MG63 (cell line): ENCODE measurements at places on chromosomes 6 and 20. TPM values are rescaled to one million over a fixed set of nuclear protein-coding genes. Genes with fewer than 3 reads are reported as not detected.

GRCh38 chr20:868279-868678 is 34.8 kb downstream of the FAM110A start:
- DNase-seq, result no peak

DNA sequence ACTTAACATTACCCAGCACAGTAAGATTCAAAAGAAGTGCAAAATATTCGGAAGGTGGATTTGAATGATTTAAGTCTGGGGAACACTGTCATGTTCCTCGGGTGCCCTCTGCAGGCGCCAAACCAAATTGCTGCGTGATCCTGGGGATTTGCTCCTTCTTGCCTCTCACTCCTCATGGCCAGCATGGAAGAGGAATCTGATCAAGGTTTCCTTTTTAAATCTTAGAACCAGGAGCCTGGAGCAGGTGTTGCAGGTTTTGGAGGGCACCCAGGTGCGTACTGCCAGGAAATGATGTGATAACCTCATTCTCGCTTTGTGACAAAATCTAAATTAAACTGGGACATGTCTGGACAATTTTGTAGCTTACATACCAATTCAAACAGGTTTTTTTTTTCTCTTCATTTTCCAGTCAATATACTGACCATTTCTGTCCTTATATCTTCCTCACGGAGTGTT is 8.1 kb upstream of the PFDN4 start:
- DNase-seq, result peak; percentile 61

ABHD16B gene
- total RNA-seq, result not detected in 2 replicates

DNA sequence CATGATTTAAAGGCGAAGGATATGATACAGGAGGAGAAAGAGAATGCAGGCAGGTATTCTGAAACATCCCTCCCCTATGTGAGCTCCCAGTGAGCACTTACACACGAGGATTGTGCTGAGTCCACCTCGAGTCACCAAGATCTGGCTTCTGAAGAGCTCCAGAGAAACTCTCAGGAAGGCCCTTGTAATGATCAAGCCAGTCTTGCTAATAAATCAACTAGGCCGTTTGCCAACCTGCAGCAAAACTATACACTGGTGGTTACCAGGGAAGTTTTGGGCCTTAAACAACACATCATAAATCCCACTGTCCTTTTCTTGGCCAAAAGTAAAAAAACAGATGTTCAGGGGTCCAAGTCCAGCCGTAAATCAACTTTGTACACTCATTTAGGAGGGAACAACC is 79.2 kb downstream of the STXBP5 start:
- peak; percentile 48 for DNase-seq

DNA sequence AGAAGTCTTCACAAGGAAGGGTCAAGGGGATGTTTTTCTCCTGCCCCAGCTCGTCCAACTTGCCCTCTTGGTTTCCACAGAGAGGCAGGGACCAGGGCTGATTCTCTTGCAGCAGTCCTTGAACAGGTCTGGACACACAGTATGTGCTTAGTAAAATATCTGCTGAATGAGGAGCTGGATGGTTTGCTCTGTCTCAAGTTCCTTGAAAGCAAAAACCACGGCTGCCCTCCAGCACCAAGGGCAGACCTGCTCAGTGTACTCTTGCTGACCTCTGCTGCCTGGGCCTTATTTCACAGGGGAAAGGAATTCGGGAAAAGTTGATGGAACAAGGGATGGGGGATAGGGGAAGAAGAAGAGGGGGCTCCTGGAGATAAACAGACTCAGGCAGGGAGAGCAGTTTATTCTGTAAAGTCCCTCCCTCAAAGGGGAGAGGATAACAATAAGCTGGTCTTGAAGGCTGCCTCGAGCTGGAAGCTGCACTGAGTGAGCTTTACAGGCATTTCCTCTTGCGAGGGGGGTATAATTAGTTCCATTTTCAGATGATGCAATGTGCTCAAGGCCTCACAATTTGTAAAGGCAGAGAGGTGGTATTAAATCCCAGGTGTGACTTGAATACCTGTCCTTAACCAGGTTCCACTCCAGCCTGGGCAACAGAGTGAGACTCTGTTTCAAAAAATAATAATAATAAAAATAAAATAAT is 10.3 kb downstream of the KCNK5 start:
- DNase-seq, result peak; percentile 67

DNA sequence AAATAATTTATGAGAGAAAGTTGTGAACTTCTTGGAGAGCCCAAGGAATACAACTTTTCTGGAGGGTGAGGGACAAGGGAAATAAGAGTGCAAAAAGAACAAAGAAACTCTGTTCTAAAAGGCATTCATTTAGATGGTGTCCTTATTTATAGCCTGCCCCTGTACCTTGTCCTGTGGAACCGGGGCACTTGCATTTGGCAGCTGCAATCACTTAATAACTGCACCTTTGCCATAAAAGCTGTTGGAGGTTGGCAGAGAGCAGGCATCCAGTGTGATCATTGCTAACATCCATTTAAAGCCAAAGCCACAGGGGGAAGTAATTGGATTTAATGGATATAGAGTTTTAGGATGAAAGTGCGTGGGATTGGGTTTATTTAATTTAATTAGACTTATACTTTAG is 50.8 kb upstream of the SGK1 start:
- no peak for DNase-seq

DNA sequence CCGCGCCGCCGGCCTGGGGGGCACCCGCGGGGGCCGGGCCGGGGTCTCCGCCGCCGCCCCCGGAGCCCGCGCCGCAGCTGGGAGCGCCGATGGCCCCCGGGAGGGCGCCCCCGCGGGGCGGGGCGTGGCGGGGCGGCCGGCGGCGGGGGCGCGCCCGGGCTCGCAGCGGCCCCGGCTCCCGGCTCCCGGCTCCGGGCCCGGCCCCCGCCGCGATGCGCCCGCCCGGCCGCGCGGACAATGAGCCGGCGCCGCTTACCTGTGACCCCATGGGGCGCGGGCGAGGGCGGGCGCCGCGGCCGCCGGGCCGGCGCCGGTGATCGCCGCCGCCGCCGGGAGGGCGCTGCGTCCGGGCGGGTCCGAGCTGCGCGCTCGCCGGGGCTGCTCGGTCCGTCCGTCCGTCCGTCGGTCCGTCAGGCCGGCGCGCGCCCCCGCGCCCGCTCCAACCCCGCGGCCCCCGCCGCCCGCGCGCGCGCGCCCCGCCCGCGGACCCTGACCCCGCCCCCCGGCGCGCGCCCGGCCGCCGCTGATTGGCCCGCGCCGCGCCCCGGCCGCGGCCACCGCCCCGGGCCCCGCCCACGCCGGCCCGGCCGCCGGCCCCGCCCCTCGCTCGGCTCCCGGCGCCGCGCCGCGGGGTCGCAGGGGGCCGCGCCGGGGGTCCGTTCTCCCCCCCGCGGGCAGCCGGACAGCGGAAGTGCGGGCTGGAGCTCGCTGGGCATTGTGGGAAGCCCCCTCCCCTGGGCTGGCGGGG is at the start of gene ZBTB46:
Gene ZBTB46 (minus strand): TSS at position 424 of the 748 bp plus-strand sequence. CDS start 40,507 bp downstream, outside the sequence.
- DNase-seq, result peak; percentile 78

C2 gene
- 0.13 and 0.20 TPM in 2 replicates for total RNA-seq

- no peak for DNase-seq
These were observed 162.7 kb downstream of the MTHFD1L start for GRCh38 chr6:151027936-151028838.

DNA sequence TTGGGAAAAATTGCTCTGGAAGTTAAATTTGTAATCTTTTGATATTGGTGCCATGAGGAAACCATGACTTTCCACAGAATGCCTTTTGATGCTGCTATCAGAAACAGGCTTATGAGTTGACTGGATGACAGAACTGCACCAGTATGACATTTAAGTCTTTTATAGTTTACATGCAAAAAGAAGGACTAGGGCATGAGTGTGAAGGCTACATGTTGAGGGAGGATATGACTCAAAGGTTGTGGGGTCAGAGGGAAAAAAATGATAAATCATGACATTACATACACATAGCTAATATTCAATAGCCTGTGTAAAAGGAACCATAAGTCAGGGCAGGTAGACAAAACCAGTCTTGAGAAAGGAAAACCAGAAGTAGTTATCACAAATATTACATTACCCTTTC is 182.2 kb downstream of the COL12A1 start:
- DNase-seq, result no peak

- DNase-seq, result no peak
These were observed 289.7 kb downstream of the HTR1B start for GRCh38 chr6:77173472-77174074.

DNA sequence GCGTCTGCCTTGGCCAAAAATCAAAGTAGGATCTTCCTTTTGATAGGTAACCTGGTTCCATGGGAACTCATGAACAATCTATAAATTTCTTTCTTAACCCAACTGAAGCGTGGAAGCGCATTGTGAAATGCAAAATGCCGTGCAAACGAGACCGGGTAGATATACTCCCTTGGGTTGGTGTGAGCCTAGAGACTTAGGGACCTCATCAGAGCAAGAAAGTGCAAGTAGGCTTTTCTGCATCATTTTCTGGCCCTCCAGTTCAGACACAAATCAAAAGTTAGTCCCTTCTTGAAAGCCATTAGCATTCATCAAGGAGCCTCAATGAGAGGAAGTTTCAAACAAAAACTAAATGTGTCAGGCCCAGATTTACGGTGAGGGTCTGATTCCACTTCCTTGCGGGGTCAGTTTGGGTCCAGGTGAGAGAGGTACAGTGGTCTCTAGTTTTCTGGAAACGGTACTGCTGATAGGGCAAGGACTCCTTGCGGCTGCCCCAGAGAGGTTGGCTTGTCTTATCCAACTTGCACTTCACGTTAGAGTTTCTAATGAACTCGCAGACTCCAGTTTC is 5.3 kb upstream of the ZNF184 start:
- DNase-seq, result peak; percentile 40

TSHZ2 gene
- not detected in 2 replicates for total RNA-seq

DNA sequence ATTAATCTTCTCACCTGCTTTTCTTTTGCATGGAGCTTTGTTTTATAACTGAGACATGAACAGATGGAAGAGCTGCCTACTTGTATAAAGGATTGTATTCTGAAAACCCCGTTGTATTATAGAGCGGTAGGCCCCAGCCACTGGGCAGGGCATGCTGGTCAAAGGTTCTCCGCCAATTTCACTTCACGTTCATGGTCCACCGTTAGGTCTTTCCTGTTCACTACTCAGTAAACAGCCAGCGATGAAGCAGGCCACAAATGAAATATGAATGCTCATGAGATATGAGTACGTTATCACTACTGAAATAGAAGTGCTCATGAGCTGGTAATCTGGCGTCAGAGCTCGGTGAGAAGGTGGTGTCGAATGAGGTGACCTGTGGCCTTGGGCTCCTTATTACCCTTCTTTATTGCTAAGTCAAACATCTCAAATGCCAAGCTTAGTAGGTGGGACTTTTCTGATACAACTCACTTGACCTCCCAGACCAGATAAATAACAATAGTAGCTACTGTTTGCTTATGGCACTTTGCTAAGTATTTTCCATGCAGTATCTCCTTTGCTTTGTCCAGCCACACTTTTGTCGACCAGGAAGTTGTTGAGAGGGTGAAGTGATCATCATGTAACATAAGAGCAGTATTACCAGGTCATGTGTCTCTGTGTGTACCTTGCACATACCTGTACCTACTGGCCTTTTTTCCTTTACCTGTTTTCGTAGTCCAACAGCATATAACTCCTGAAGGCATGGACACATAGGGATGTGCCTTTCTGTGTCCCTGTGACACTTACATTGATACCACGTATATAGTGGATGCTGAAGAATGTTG is 16.7 kb downstream of the EDN3 start:
- DNase-seq, result no peak

PPP1R3G gene
- total RNA-seq, result 0.16 TPM in 1 of 2 replicates, not detected in the other

DNA sequence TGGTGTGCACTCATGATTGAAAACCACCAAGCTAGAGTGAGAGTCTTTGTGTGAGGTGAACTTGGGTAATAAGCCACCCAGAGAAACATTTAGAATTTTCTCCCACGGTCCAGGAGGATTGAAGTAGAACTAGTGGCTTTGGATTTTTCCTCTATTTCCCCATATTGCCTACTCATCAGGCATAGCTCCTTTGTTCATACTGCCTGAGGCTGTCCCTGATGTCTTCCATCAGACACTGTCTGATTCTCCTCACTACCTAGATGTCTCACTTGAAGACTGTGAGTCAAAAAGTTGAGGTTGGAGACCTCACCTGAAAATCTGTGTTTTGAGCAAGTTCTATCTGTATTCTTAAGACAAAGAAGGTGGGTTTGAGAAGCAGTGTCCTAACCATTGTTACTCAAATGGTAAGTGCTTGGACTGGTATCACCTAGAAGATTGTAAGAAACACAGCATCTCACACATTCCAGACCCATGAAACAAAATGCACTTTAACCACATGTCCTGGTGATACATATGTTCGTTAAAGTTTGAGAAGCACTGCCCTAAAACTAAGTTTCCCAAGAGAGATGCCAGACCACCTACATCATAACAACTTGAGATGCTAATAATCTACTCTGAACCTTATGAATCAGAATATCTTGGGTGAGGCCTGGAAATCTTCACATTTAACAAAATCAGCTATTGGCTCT is 523.4 kb upstream of the BTBD3 start:
- no peak for DNase-seq

BPIFA1 gene
- not detected in 2 replicates for total RNA-seq

DNA sequence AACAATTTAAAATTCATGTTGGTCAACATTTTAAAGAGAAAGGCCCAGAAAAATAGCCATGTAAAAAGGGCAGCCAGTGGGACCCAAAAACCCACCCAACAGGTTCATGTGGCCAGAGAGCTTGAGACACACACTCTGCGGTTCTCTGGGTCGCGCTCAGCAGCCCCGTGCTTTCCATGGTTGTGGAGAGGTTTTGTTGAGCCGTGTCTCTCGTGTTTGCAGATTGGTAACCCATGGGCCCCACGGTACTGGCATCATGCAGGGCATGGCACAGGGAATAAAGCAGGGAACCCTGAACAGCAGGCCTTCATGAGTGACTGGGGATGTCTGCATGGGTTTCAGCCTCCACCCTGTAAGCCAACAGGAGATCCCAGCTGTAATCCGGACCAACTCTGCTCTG is 127.7 kb upstream of the CST7 start:
- no peak for DNase-seq

- DNase-seq, result peak; percentile 25
These were observed 149.9 kb upstream of the BEND6 start for GRCh38 chr6:56804996-56805395.

DNA sequence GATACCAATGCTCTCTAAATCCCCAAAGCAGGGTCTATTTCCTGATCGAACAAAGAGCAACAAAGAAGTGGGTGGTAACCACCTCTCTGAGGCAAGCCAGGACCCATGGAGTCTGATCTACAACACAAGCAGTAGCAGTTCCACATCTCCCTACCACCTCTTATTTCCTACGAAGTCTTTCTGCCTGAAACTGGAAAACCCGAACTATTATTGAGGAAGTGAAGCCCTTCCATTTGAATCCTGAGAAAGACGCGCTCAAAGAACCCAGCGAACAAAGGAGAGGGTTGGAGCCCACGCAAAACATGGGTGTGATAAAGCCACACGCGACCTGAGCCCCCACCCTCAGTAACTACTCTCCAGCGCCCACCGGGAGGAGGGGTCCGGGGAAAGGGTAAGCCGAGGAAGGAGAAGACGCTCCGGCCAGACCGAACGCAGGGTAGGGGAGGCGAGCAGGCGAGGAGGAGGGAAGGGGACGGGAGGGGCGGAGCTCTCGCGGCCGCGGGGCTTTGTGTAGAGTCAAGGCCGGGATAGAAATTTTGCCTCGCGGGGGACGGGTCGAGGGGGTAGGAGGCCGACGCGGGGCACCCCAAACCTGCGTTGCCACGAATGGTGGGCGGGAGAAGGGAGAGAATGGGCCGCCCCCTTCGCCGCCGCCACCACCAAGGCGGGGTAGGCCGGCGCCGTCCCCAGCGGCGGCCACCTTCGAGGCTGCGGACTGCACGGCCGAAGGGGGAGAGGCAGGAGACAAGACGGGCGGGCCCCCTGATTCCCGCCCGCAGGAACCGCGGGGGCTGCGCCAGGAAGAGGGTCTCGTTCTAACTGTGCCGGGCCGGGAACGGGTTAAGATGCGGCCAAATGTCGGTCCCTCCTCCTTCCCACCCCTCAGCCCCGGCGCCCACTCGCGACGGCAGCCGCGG is 802 bp downstream of the HDAC2 start:
- DNase-seq, result peak; percentile 60
